ENCODE measurements at places on chromosomes 12 and 14.

- no peak for DNase-seq
Observed at GRCh38 chr12:9725213-9725870, 7.6 kb downstream of the CLECL1 start.

GRCh38 chr12:75747572-75748021 is 236.2 kb upstream of the KRR1 start:
- no peak for DNase-seq

DNA sequence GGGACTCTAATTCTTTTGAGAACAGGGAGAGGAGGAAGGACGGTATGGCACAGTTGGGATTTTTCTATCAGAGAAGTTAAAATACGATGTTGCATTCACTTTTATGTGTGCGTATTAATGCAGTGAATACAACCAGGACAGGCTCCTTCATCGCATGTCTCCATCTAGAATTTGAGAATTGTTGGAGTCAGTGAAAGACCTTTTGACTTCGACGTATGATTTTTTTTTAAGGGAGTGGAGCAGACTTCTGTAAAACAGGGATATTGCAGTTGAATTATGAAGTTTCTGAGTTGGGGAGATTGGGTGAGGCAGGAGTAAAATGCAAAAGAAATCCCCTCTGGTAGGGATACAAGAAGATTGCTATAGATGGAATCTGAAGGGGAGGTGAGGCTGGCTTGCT is 9.6 kb upstream of the TBX3 start:
- DNase-seq: no peak

DNA sequence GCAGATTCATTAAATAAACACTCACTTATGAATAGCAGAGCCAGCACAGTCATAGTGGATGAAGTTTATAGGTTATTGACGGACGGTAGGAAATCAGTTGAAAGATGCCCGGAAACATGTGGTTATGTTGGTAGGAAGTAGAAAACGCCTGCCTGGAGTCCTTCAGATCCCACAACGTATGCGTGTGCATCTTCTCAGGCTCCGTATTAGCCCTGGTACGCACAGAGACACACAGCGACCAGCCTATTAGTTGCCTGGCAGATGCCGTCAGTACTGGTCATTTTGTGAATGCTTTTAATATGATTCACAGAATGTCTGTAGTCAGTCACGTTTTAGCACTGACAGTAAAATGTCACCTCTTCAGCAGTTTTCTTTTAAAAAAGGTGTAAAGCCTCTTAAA is 196.4 kb downstream of the RGS6 start:
- DNase-seq: no peak

- DNase-seq: no peak
Observed at GRCh38 chr14:52850451-52850909, 59.1 kb upstream of the GNPNAT1 start.

GRCh38 chr12:41514021-41514777 is 326.1 kb downstream of the PDZRN4 start:
- DNase-seq: no peak

DNA sequence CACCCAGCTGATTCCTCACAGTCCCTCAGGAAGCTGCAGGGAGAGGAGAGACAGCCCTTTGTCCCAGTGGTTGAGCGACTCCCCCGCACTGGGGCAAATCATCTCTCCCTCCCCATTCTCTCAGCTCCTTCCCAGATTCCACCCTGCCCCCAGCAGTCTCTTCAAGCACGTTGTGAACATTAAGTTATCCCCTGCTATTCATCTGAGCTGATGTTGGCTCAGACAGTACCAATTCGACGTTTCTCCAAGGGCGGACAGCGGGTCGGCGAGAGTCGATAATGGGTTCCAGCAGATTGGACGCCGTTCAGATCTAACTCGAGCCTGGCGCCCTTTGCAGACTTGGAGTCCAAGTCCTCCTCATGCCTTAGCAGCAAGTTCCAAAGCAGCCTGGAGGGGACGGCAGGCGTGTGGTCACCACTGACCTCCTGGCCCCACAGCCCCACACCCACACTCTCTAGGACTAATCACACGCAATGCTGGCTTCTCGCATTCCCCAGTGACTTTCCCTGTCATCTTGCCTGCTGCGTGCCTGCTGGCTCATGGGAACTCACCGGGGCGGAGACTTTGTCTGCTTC is 245.9 kb downstream of the CHST11 start:
- no peak for DNase-seq

GRCh38 chr14:103380719-103381377 is 4.4 kb upstream of the MARK3 start:
- no peak for DNase-seq

DNA sequence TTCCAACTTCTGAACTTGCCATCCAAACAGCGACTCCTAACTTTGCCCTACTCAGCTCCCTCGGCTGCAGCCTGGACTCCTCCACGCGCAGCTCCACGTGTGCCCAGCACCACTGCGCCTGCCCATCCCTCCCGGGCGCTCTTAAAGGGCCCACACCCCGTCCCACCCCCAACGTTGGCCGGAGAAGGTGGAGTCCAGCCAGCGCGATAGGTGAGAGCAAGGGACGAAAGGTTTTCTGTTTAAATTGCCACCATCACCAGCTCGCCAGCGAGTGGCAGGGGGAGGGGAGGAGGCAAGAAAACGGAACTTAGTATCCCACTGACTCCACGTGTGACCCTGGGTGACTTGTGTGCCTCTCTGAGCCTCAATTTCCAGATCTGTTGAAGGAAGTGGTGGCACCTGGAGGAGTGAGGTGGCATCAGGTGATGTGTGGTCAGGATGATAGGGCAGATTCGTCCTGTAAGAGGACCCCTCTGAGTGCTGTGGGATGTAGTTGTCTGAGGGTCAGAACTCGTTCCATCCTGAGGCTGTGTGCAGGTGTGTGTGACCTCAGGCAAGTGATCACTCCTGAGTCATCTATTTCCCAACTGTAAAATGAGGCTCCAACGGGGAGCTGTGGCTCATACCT is 59.7 kb downstream of the TRPV4 start:
- DNase-seq: peak; percentile 48

DNA sequence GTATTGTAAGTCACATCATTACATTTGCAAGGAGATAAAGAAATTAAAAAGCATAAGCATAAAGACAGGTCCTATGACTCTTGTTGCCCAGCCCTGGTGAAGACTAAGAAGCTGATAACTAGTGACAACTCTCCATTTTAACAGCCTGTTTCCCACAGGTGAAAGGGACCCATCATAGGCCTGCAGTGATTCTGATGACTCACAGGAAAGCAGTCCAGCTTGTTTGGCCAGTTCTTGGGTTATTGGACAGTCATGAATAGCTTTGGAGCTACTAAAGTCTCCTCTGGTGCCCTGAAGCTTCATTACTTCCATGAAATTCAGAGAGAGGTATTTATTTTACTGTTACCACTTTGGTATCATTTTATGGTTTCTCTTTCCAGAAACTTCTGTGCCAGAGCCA is 55.5 kb upstream of the DYRK2 start:
- no peak for DNase-seq

DNA sequence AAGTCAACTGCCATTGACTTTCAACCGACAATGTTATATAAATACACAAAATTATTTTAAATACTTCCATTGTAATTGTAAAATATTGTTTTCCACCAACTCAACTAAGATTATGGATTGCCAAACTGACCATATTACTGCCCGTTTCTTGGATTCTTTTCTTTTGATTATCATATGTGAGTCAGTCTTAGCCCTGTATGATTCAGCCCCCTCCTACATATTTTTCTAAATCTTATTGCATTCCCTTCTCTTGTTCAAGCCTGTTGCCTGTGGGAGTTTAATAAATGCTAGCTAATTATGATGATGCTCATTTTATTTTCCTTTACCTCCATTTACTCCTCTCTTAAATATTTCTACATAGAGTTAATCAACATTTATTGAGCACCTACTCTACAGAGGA is 6.8 kb downstream of the RASSF9 start:
- DNase-seq: no peak

DNA sequence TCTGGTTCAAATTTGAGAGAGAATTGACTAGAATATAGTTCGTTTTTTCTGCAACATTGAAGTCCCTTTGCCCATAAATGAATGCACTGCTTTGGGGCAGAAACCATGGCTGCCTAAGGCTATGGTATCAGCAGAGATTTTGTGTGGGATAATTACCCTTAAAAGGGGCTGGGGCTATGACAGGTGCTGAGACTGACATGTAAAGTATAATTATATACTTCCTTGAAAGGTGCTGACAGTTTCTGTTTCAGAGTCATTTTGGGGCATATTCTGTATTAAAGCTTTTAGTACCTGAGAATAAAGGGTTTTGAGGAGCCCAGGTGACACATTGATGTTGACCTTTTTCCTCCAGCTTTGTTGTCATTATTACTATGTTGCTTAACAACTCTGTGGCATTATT is 150.3 kb upstream of the PTPRQ start:
- DNase-seq: no peak

DNA sequence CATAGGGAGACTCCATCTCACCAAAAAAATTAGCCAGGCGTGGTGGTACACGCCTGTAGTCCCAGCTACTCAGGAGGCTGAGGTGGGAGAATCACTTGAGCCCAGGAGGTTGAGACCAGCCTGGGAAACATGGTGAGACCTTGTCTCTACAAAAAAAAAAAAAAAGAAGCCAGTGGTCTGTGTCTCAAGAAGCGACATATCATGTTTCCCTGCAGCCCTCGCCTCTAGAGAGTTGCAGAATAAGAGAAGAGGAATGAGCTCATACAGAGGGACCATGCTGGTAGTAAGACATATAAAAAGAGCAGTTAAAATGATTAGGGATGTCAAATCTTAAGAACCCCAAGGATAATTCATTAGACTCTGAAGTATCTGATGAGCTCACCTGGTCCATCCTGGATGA is 39.4 kb upstream of the BICDL1 start:
- DNase-seq: no peak

GRCh38 chr12:70252832-70253231 is 9.6 kb downstream of the CNOT2 start:
- DNase-seq: no peak

Data from lower lobe of right lung (tissue), 2 donors.